ENCODE measurements at places on chromosomes 1 and 21. TPM values are rescaled to one million over a fixed set of nuclear protein-coding genes. Genes with fewer than 3 reads are reported as not detected.

The SLC9C2 gene
- total RNA-seq, result not detected

The UBL4B gene
- not detected for total RNA-seq

DNA sequence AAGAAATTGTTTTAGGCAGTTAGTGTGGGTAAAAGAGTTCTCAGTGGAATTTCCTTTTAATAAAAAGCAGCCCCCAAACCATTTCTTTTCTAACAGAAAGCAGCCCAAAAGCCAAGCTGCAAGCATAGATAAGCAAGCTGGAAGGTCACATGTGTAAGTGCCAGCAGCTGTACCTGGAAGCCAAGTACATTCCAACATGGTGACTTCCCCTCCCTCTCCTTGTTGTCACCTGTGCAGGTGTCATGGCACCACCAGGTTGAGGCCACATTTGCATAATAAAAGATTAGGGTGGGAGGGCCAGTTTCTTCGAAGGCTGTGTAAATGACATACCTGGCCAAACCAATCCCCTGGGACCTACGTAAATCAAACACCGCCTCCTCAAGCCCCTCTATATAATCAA lies 240.3 kb upstream of the RAB4A start:
- no peak for DNase-seq

- DNase-seq, result no peak
These were observed 2.4 kb upstream of the PTPRC start for GRCh38 chr1:198636391-198636790.

GRCh38 chr1:12166834-12167492 lies at the start of gene TNFRSF1B:
Gene TNFRSF1B, plus strand, starts transcription at chr1:12166991. Its CDS starts 101 bp downstream, at chr1:12167092.
- no peak for DNase-seq

DNA sequence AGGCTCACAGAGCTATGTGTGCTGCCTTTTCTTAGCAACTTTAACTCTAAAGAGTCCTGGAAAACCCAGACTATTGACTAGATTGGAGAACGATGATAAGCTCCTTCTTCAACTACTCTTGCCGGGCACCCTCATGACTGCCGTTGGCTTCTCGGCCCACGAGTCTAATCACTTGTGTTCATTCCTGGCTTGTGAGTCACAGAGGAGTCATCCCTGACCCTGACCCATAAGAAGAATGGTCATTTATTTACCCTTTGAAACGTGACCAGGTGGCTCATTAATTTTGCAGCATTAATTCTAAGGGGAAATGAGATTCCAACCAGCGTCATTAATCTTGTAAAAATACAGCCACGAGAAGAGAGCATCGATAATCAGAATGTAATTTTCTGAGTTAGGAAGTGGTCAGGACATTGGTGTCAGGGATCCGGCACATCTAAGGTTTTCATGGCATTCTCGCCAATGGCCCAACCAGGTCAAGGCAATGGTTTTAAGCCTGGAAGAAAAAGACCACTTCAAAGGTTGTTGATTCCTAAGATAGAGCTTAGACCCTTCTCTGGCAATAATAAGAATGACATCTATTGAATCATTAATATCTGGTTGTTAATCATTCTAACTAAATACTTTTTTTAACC lies 183.6 kb upstream of the RUNX1 start:
- no peak for DNase-seq

GRCh38 chr1:236307435-236307834 lies 25.7 kb upstream of the ERO1B start:
- no peak for DNase-seq

GRCh38 chr1:86860020-86860419 lies 53.9 kb downstream of the SELENOF start:
- DNase-seq, result no peak

DNA sequence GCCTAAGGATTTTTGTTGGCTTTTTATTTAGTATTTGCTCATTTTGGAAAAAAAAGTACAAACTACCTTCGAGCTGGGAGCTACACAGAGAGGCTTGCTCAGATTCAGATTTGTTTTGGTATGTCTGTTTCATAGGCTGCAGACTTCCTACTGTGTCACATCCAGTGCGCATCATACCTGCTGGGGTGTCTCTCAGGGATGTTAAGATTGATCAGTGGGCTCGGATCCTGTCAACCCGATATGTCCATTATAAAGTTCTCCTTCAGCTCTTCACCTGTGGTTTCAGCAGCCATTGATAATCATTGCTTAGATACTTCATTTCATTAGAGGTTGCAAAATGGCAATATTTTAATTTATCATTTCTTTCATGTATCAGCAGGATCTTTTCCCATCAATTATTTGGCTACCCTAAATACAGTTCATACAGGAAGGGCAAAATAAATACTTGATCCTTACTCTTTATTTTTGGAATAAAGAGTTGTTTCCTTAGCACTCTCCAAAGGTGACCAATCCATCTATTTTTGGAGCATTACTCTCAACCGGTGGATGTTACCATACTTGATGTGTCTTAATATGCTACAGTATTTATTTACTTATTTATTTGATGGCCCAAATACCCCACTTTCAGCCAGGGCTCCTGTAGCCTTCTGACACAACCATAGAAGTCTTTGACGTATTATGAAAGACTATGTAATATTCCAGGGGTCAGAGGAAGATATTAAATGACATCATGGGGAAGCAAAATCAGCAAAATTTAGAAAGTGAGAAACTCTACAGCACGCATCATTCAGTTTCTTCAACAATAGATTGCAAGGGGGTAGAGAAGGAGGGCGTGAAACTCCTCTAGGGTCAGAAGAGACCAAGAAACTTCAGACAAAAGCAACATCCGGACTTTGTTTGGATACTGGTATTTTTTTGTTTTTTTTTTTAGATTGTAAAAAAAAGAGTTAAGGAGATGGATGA lies 55.3 kb upstream of the HNRNPU start:
- DNase-seq, result no peak

- no peak for DNase-seq
These were observed 7.1 kb downstream of the RAD54L start for GRCh38 chr1:46254668-46255067.

DNA sequence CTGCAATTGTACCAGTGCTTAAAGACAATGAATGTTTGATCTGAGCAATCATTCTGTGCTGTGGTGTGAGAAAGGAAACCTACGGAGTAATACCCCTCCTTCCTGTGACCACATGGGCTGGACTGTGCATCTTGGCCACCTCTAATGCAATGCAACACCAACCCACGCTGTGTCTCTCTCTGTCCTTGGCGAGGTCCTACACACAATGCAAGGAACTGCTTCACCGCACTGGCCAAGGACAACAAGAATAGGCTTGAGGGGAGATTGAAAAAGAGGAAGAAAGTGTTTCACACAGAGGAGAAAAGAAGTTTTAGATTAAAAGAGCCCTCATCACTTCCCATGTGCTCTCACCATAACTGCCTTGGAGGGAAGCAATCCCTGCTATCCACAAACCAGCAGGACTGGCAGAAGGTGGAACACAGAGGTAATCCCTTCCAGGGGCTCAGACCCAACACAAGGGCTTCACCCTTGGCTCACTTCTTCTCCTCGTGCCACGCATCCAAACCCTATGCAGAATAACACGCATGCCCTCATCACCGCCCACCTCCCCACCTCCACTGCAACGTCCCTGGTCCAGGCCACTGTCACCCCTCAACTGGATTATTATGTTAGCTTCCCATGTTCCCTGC lies 112.5 kb upstream of the ERG start:
- peak; percentile 83 for DNase-seq

The LIN28A gene
- not detected for total RNA-seq
